ENCODE measurements at places on chromosomes 5 and 9.

DNA sequence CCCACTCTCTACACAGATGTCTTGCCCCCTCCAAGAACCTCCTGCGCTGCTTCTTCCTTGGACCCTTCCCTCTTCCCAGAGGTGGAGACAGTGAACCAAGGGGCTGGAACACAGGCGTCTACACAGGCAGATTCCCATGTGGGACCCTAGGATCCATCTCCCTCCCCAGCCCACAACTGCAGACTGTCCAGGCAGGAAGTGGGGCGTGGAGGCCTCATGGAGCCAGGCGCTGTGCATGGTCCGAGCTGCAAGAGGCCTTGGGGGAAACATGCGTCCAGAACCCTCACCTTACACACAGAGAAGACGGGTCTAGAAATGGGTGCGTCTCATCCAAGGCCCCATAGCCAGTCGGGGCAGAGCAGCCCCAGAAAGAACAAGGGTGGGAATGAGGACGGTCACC, 117.5 kb downstream of the VAV2 start:
- no peak for DNase-seq

- no peak for DNase-seq
Observed at GRCh38 chr5:67361932-67362729, 165.5 kb upstream of the CD180 start.

DNA sequence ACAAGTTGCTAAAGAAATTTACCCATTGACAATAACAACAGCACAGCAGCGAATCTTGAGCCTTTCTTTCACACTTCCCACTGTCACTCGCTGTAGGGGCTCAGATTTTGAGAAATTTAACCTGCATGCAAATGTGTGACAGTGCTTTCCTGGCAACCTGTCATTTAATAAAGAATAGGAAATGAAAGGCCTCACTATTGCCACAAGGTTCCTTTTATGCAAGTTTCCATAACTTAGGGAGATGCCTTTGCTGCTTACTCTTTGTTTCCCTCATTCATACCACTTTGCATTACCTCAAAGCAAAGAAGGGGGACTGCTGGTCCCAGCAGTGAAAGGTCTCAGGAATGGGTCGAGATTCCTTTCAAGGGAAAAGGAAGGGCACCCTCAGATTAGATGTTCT, 49.5 kb downstream of the PTCD2 start:
- DNase-seq = no peak

DNA sequence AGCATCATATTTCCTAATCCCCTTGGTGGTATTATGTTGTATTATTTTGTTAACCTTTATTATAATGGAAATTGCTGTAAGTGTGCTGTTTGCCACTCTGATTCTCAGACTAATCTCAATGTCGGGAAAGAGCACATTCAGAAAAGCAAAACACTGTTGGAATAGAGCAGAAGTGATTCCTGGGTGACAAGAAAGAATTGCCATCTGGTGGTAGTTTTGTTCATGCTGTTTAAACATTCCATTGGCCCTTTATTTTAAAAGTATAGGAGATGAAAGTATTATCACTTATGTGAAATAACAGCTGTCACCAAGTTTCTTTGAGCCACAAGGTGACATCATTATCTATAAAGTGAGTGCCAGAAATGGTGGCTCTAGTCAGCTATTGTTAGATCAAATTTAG, 301.3 kb upstream of the SGCD start:
- DNase-seq = no peak

DNA sequence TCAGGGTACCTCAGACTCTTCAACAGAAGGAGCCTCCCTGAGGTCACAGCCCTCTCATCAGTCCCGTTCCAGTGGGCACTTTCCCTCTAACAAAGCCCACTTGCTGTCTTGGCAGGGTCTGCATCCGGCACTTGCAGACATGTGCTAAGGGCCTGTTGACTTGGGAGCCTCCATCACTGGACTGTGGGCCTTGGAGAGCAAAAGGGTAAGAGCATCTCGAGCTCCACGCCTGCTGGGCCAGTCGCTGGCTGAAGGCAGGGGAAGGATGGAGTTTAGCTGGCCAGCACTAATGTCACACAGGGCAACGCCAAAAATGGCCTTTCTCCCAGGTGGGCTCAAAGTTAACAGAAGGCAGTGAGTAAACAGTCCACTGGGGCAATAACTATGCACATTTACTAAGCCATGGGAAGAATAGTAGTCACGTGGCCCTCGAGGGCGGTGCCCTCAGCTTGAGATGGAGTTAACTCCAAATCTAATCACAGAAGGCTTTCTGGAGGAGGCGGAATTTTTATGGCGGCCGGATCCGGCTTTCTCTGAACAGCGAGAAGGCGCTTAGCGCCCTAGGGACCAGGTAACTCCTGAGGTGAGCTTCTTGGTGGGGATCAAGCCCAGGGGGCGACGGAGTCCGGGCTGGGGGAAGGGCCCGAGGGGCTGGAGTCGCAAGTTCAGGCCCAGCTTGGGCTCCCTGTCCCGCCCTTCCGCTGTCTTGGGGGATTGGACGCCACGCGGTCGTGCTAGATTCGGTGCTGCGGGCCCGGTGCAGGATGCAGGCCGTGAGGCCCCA, 2.0 kb upstream of the NSD1 start:
- no peak for DNase-seq

DNA sequence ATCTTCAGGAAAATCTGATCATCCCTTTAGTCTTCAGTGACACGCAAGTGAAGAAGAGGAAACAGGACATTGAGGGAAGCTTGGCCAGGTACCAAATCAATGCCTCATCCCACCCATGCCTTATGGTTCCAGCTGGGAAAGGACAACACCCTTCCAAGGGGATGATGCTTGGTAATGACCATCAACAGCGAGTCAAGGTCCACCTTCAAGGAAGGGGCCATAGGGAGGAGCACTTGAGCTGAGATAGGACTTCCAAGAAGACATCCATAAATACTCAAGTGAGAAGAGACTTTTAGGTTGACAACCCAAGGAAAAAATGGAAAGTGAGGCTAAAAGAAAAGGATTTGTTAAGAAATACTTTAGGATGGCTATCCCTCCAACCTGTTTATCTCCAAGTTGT, 27.1 kb upstream of the GAS1 start:
- no peak for DNase-seq

DNA sequence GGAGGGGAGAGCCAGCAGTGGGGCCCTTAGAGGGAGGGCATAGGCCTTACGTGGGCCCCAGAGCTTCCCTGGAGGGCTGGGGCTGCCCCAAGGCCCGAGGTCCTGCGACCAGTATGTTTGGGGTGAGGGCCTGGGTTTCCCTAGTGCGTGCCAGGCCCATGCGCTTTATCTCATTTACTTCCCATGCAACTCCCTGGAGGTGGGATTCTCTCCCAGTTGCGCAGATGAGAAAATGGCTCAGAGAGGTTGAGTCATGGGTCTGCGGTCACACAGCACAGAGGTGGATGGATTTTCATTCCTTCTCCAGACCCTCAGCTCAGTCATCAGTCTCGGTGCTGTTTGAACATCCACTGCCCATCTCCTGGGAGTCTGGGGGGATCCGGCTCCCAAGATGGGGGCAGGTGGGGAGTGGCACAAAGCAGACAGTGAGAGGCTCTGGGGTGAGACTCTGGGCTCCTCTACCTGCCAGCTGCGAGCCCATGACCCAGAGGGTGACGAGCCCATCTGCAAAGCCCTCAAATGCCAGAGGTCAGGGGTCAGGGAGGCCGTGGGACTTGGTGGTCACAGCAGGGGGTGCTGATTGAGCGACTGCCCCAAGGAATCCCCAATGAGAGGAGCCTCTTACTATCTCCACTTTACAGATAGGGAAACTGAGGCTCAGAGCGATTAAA, 171.2 kb downstream of the GAPVD1 start:
- no peak for DNase-seq

GRCh38 chr5:156051972-156052371, 275.0 kb upstream of the SGCD start:
- no peak for DNase-seq

DNA sequence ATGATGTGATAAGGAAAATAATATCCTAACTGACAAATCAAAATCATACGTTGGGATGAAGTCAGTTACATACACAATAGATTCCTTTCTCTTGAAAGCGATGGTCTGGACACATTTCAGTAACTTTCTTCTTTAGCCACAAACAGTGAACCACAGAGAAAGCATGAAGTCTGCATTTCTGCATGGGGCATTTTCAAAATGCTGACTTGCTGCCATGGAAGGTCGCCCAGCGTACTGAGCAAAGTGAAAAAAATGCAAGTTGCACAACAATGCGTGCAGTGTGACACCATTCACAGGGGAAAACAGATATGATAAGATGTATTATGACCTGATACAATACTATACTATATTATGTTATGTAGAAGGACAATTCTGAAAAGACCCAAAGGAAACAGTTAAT, 146.3 kb downstream of the SNX18 start:
- no peak for DNase-seq

- DNase-seq = no peak
Observed at GRCh38 chr9:123097430-123098095, 64.1 kb downstream of the GPR21 start.

GRCh38 chr5:151040211-151040747, 19.9 kb downstream of the GPX3 start:
- no peak for DNase-seq

- DNase-seq = no peak
Observed at GRCh38 chr5:50995285-50995942, 329.0 kb downstream of the PARP8 start.

DNA sequence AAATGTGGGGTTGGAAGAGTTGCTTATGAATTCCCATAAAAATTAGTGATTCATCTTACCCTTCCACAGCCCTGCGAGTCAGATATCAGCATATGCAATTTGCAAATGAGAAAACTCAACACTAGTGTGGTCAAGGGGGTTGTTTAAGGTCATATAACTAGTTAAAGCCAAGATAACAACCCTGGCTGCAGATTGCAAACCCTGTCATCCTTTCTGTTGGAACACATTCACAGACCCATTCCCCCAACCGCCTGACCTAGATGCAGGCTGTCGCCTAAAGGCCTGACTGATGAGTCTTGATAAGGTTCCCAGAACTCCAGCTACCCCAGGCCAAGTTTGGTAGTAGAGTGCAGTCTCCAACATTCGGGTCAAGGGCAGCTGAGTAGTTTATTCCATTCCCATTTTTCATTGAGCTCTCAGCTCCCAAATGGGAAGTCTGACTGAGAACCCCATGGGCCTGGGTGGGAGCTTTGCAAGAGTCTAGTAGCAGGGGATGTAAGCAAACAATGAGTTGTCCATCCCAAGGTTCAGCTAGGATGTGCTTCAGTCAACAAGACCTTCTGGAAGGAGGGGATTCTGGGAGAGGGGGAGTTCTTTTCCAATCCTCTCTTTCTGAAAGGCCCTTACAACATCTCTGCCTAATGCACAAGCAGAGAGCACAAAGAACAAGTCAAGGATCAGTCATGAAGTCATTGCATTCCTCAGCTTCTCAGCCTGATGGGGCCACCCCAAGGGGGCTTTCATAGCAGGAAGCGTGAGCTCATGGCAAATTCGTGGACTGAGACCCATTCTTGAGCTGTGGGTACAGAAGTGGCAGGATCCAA, 40.3 kb downstream of the ADAM19 start:
- no peak for DNase-seq

- no peak for DNase-seq
Observed at GRCh38 chr9:23830929-23831730, 5.1 kb upstream of the ELAVL2 start.

DNA sequence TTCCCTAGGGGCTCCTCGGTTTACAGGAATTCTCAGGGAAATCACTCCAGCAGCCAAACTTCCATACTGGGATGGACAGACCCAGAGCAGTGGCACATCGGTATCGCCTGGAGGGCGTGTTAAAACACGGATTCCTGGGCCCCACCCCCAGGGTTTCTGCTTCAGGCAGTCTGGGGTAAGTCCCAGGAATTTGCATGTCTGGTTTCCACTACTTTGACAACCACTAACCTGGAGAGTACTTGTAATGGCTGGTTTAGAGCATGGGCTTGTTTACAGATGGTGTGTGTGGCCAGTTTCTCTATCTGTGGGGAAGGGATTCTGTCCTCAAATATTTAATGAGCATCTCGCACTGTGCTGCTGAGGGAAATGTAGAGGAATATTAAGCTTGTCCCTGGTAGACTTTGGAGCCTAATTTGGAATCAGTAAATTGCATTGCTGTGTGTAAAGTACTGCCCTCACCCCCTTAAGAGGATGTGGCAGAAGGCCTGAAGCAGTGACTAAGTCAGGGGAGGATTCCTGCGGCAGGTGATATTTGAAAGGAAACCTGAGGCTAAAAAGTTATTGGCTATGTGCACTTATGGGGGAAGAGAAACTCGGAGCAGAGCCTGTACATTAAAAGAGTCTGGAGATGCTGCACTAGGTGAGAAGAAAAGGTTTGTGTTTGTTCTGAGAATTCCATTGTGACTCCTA, 18.6 kb upstream of the TJP2 start:
- no peak for DNase-seq

GRCh38 chr5:133445744-133446143, 166.6 kb downstream of the FSTL4 start:
- DNase-seq = no peak

GRCh38 chr9:127457191-127457878, 6.0 kb downstream of the LRSAM1 start:
- DNase-seq = no peak

DNA sequence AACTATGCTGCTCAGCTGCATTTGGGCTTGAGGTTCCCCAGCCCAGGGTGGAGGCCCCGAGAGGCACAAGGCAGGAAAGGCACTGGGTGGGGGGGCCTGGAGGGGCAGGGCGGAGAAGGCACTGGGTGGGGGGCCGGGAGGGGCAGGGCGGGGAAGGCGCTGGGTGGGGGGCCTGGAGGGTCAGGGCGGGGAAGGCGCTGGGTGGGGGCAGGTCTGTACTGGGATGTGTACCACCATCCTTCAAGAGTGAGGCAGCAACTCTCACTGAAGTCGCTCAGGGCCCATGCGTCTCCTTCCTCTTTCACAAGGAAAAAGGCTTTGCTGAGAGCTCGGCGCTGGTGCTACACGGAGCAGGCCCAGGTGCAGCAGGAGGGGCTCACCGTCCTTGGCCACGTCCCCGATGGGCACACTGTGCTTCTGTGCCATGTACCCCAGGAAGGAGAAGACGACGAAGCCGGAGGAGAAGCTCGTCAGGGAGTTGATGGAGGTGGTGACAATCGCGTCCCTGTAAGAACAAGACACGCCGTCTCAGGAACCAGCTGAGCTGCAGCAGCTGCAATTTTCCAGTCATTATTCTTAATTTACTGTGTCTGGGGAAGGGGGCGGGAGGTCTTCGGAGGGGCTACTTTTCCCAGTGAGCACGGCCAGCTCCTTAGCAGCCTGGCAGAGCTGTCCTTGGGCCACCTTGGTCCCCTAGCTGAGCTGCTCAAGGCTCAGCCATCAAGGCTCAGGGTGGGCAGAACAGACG, 30.8 kb downstream of the SLC6A3 start:
- no peak for DNase-seq

DNA sequence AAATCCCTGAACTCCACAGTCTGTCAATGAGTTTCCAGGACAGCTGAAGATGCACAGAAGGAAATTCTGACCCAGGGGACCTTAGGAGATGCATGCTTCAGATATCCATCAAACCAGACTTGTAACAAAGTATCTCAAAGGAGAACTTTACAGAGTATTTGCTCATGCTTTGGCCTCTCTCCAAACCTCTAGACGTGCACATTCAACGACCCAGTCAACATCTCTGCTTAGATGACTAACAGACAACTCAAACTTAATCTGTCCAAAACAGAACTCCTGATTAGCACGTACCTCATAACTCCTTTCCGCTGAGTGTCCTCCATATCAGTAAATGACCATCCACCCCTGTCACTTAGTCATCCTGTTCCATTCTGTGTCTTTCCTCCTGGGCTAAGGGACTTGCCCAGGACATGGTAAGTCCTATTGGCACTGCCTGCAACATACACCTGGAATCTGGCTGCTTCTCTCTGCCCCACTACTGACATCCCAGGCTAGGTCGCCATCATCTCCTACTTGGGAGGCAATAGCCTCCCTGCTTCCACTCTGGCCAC, 107.4 kb downstream of the LMNB1 start:
- DNase-seq = no peak

Measured in naive thymus-derived CD8-positive, alpha-beta T cell (primary cell).